ENCODE measurements at places on chromosomes 2 and 18.

DNA sequence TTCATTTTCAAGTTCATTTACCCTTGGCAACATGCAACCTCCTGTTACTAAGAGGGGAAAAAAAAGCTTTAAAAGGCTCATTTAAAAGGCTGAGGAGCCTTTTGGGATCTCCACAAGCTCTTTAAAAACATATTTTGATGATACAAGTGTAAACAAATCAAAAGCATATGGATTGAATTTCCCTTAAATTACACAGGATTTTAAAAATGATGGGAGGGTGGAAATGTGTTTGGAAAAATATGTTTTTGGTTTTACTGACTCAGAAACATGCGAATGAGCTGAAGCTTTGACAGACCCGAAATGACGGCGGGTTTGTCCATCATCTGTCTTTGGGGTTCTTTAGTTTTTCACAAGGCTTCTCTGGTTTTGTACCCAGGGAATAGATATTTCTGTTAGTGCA is 180.6 kb upstream of the CCDC68 start:
- no peak for DNase-seq

GRCh38 chr2:189933041-189933440 is 129.5 kb downstream of the MSTN start:
- no peak for DNase-seq

- DNase-seq = no peak
Observed at GRCh38 chr2:134505446-134505845, 213.4 kb downstream of the TMEM163 start.

- no peak for DNase-seq
Observed at GRCh38 chr2:239155806-239156480, 244.9 kb downstream of the HDAC4 start.

DNA sequence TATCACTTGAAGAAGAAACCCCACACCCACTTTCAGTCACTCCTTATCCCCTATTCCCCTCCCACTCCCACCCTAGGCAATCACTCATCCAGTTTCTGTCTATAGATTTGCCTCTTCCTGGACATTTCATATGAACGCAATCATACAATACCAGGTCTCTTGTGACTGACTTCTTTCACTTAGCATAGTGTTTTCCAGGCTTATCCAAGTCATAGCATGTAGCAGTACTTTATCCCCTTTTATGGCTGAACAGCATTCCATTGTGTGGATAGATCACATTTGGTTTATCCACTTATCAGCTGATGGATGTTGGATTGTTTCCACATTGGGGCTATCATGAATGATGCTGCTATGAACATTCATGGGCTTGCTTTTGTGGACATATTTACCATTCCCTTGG is 6.6 kb downstream of the CFAP221 start:
- DNase-seq = no peak

- DNase-seq = no peak
Observed at GRCh38 chr2:29525921-29526320, 395.5 kb downstream of the ALK start.

- DNase-seq = no peak
Observed at GRCh38 chr2:71907503-71907902, 240.2 kb downstream of the CYP26B1 start.

- no peak for DNase-seq
Observed at GRCh38 chr2:829047-829446, 121.6 kb upstream of the SNTG2 start.

- no peak for DNase-seq
Observed at GRCh38 chr2:213787869-213788268, 503.6 kb downstream of the SPAG16 start.

GRCh38 chr2:181421131-181421458 is 36.1 kb upstream of the ITGA4 start:
- no peak for DNase-seq

DNA sequence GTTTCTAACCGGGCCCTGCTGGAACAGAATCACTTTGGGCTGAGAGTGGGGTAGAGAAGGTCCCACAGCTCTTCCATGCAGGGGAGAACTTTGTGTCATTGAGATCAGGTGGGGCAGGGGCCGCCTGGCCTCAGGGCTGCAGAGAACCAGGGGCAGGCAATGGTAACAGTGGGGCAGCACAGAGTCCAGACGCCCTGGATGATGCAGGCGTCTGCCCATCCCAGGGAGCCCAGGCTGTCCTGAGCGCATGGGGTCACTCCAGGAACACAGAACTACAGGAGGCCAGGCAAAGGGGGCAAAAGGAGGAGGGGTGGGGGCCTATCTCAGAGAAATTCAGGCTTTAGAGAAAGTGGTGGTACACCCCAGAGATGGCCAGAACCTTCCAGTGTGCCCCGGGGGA is 121.3 kb downstream of the NDUFA10 start:
- DNase-seq = no peak

DNA sequence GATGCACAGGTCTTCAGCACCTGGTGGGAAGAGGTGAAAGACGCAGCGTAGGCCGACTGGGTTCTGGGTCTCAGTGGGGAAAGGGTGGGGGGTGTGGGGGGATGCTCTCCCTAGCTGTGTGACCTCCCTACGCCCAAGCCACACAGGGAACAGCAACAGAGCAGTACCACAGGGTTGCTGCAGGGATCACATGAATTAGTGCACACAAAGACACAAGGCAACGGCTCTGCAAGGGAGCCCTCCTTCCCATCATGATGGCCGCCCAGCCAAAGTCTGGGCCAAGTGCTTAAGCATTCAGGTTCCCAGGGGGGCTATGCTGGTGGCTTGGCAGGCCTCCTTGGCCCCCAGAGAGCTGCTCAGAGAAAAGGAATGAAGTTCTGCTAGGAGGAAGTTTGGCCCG is 28.2 kb upstream of the GBX2 start:
- DNase-seq = no peak

DNA sequence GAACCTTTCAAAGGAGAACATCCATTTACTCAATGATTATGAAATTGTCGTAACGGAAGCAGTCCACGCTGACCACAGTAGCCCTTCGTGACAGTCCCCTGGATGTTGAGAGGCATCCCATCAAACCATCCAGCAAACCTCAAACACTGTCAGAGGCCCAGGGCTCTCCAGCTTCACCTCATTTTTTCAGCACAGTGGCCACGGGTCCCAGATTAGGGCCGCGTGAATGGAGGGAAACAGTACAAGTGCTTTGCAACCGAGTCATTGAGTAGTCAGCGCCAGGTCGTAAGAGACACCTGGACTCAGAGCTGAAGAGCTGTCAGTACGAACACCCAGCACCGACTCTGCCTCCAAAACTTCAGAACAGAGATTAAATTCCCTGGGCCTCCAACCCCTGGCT is 552.5 kb upstream of the SALL3 start:
- DNase-seq = no peak

GRCh38 chr2:1017827-1018226 is 67.2 kb downstream of the SNTG2 start:
- no peak for DNase-seq

GRCh38 chr2:152063325-152063924 is 35.4 kb downstream of the CACNB4 start:
- DNase-seq = no peak

DNA sequence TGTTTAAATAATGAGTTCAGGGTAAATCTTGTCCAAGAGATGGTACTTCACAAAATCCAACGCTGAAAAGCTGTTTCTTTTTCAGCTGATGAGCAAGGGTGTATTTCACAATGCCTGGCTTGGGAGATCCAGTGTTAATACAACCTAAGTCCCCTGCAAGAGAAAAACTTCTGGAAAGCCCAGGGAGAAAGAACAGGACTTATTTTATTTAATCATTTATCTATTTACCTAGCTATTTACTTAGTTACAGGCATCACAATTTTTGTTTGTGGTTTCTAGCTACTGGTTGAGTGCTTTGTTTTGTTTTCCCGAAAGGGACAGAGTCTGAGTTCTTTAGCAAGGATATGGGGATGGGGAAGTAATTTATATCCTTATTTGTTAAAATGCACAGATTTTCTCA is 598.2 kb upstream of the SYT4 start:
- no peak for DNase-seq

- DNase-seq = no peak
Observed at GRCh38 chr2:58540681-58541080, 299.6 kb upstream of the FANCL start.

GRCh38 chr2:217285926-217286325 is 426.1 kb upstream of the TNP1 start:
- DNase-seq = no peak

DNA sequence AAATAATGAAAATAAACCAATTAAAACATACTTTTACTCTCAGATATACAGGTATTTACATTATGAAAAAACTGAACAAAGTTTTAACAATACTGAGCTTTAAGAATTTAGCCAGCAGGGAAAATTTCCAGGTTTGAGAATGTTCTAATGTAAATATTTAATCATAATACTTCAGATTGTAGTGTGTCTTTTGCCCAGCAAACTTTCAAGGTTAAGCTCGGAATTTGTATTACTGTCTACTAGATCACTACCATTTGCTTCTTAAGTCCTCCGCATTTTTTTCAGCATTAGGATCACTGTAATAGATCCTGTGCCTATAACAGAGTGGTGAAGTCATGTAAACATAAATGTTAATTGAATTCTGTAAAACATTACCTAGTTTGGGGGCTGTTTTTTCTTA is 52.7 kb downstream of the CFAP210 start:
- DNase-seq = no peak

GRCh38 chr2:69306393-69306821 is 80.6 kb downstream of the GFPT1 start:
- no peak for DNase-seq

DNA sequence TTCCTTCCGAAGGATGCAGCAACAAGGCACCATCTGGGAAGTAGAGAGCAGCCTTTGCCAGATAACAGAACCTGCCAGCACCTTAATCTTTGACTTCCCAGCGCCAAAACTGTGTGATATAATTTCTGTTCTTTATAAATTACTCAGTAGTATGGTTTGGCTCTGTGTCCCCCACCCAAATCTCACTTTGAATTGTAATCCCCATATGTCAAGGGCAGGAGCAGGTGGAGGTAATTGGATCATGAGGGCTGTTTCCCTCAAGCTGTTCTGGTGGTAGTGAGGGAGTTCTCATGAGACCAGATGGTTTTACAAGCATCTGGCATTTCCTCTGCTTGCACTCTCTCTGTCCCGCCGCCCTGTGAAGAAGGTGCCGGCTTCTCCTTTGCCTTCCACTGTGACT is 899.9 kb downstream of the TRIB2 start:
- DNase-seq = no peak

DNA sequence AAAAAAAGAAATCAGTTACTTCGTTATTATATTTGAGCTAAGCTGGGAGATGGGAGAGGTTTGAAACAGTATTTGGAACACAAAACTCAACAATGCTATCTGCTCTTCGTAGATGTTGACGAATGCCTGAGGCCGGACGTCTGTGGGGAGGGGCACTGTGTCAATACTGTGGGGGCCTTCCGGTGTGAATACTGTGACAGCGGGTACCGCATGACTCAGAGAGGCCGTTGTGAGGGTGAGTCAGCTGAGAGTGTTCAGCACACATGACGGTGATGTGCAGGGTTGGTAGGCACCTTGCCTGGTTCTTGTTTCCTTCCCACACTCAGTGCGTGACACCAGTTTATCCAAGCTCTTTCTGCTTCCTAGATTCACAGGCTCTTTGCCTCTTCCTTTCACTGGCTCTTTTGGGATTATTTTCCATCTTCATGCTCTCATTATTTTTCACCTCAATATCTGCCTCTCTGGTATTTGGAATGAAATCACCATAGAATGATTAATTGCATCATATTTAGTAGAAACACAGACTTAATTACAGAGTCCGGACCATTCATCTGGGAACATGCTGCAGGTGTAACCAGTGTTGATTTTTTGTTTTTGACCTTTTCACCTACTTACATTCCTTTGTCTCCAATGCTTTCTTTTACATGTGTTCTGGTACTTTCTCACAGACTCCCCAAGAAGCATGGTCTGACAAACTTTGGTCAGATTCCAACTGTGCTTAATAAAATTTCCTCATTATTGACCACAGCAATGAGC is 200.6 kb upstream of the RASGRP3 start:
- peak; percentile 62 for DNase-seq

GRCh38 chr2:25582077-25582830 is 91.1 kb downstream of the DTNB start:
- DNase-seq = no peak

GRCh38 chr2:208982831-208983230 is 441.0 kb upstream of the MAP2 start:
- DNase-seq = no peak

GRCh38 chr2:238305092-238305862 is 15.0 kb upstream of the TRAF3IP1 start:
- DNase-seq = no peak

GRCh38 chr2:200089040-200089755 is 133.8 kb downstream of the MAIP1 start:
- no peak for DNase-seq

DNA sequence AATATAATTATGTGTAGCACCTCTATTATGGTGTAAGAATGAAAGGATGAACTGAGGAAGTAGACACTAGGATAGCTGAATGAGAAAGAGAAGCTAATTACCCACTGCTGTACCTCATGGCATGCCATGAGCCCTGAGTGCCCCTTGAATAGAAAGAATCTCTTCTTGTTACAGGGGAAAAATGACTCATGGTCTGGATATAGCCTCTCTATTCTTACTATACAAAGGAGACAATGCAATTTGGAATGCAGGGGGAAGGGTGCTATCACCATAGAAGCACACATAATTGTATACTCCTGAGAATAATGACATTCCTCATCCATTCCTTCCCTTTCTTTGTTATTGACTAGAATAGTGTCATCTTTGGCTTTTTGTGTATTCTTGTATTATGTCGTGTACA is 385.2 kb downstream of the CDH7 start:
- DNase-seq = no peak

- DNase-seq = no peak
Observed at GRCh38 chr2:23745068-23745725, 181.7 kb downstream of the ATAD2B start.

DNA sequence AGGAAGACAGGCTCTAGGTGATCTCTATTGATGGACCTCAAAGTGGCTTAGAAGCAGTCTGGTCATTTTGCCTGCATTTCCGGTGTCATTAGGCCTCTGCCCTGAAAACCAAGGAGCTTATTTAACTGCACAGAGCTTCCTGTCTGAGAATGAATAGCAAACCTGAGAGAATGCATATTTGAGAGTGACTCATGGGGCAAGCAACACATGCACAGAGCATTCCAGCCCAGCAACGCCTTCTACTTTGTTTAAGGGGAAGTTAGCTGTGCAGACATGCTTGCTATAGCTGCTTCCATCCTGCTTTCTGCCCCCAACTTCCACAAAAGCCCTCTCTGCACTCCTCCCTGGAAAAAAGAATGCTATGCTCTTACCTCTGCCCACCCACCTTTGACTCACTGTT is 232.8 kb downstream of the GRB14 start:
- DNase-seq = no peak

- no peak for DNase-seq
Observed at GRCh38 chr2:151730262-151730975, 3.9 kb downstream of the NEB start.
